ENCODE measurements at places on chromosomes 16 and 17.

- peak; percentile 25 for DNase-seq
These were observed 43.8 kb upstream of the DHX40 start for GRCh38 chr17:59521465-59522126.

DNA sequence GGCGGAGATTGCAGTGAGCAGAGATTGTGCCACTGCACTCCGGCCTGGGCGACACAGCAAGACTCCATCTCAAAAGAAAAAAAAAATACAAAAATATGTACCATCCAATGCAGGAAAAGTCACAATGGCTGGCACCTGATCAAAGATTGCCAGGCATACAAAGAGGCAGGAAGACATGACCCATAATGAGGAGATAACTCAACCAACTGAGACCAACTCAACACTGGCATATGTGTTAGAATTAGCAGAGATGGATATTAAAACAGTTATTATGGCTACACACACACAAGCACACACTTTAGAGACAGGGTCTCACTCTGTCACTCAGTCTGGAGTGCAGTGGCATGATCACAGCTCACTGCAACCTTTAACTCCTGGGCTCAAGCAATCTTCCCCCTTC lies 10.6 kb downstream of the QRICH2 start:
- DNase-seq = no peak

GRCh38 chr16:69680358-69680757 lies 46.0 kb downstream of the NQO1 start:
- DNase-seq = no peak

DNA sequence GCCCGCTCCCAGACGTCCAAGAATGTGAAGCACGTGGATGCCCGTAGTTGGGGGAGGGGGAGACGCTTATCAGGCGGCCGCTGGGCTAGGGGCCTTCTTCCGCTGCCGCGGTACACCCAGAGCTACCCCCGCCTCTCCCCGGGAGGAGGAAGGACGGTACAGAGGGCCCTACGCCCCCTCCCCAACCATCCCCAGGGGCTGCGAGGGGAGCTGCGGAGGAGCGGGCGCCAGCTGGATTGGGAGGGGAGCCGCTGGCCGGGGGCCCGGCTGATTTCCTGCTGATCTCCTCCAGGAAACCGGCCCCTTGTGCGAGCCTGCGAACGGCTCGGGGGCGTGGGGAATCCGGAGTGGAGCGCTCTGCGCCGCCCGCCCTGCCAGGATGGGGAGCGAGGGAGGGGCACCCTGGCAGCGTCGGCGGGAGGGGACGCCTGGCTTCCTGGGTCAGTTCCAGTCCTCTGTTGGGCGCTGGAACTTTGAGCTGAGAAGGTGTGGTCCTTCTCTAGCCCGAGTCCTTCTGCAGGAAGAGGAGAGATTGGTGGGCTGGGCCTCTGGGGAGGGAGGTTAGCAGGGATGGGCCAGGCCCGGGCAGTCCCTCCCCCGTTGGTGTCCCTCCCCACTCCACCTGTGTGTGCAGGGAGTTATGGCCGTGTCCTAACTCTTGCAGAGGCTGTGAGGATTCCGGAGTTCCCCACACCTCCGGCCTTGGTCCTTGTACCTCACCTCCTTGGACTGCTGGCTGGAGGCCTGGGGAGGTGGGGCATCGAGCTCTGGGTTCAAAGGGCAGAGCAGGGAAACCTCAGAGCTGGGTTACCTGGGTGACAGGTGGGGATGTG lies 19.2 kb downstream of the GJD3 start:
- DNase-seq = peak; percentile 47

DNA sequence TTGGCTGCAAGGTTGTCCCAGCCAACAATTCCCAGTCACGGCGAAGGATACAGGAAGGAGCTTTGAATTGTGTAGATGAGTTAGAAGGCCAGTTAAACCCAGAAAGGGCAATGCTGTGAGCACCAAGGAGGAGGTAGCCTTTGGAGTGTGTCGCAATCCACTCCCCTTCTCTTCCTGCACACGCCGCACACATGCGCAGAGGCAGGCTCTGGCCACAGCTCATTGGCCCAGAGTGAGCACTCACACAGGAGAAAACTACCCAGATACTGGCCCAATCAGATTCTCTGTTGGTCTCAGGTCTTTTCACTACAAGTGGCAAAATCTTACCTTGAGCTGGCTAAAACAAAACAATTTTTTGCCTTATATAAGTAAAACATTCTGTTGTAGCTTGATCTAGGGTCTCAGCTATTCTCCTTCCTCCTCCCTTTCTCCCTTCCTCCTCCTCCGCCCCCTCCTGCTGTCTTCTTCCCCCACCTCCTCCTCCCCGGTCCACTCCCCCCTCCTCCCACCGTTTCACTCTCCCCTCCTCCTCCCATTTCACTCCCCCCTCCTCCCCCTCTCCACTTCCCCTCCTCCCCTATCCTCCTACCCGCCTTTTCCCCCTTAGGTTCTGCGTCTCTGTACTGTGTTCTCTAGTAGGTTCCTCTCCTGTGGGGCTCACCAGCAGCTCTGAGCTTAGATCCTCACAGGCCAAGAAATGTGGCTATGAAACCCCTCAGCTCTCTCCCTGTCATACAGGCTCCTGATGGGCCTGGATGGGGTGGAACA lies 344.9 kb downstream of the CPPED1 start:
- DNase-seq = no peak

DNA sequence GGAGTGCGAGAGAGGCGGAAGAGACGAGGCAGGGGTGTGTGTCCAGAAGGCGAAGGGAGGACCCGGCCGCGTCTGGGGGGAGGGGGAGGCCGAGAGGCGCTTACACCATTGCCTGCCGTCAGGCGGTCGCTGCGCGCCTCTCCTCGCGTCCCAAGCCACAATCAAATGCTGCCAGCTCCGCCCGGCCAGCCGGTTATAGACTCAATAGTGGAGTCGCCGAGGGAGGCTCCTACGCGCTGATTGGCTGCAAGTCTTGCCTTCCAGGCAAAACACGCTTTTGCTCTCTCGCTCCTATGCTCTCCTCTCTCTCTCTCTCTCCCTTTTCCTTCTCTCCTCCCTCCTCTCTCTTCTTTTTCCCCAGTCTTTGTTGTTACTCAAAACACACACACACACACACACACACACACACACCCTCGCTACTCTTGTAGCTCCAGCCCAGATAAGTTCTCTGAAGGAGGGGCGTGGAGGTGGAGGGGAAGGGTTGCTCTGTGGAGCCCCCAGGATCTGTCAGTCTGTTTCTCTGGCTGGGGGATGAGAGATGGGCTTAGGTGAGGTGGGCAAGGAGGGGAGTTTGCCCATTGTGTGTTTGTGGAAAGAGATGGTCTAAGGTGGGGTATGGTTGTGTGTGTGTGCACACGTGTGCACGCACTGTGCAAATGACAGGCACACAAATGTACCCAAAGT lies at the start of gene DLX3:
DLX3 (minus strand) TSS at position 170 of the 684 bp plus-strand sequence. CDS start 226 bp downstream, outside the sequence.
- DNase-seq = peak; percentile 78

GRCh38 chr16:8795091-8795490 lies 2.3 kb downstream of the TMEM186 start:
- no peak for DNase-seq

DNA sequence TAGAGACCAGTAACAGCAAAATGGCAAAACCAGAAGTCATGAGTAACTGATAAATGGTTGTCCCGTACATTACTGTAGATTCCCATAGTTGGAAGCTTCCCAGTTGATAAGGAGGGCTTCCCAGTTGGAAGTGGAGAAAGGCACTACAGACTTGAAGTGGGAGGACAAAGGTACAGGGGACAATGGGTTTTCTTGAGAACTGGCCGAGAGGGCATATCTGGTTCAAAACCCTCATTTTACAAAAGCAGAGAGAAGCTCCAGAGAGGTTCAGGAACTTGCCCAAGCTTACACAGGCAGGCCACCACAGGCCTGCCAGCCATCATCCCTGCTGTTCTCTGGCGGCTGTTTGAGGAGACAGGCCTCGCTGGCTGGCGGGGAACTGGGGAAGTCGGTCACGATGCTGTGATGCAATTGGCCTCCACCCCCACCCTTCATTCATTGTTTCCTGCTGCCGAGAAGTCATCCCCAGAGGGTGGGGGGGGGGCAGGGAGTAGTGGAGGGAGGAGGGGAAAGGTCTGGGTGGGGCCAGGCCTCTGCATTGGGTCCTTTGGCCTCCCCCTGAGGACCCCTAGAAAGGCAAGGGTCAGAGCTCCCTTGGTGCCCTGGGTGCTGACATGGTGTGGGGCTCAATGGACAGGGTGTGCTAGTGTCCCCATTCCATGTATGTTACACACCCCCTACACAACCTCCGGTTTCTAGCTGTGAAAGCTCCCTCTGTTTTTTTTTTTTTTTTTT lies 3.0 kb downstream of the UBALD2 start:
- DNase-seq = no peak

GRCh38 chr17:78822552-78822951 lies 18.1 kb downstream of the USP36 start:
- no peak for DNase-seq

DNA sequence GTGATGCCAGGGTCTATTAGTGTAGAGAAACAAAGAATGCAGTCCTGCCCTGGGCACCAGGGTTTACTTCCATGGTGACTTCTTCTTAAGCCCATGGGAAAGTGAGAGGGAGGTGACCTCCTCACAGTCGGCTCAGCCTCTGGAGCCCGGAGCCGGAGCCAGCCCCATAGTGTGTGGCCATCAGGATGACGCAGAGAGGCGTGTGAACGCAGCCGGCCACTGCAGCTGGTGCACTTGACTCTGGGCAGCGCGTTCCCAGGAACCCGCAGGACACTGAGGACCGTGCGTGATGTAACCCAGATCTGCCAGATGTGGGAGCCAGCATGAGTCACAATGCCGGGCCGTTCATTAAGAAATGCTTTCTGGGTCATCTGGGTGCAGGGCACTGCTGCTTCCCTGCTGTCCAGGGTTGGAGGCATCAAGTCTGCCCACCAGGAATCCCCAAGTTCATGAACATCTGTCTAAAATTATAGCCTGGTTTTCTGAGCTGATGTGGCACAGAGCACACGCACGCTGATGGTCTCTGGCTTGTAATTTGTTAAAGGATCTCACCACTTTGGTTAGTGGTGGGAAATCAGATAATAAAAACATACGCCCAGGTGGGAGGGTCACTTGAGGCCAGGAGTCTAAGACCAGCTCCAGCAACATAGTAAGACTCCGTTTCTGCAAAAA lies 114.1 kb downstream of the PITPNC1 start:
- no peak for DNase-seq

- no peak for DNase-seq
These were observed 124.7 kb upstream of the GNAO1 start for GRCh38 chr16:56066617-56067016.

Data from COR-L47 (cell line).